ENCODE measurements at places on chromosomes 11 and 22.

GRCh38 chr11:120515186-120515723, 3.7 kb downstream of the GRIK4 start:
- DNase-seq = no peak

GRCh38 chr11:2299773-2300172, 1.9 kb downstream of the C11orf21 start:
- no peak for DNase-seq

DNA sequence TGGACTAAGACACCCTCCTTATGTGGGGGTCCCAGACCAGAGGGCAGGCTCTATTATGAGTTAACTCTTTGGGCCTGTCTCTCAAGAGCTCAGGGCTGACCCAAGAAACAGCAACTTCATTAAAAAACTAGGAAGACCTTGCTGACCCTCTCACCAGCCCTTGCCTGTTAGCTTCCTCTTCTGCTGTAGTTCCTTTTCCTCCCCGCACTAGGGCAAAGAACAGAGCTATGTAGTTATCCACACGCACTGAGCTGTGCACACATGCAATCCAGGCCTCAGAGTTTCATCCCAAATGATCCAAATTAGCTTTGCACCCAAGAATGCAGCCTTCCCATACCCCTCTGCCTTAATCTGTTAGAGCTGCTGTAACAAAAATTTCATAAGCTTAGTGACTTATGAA, 539.6 kb upstream of the CADM1 start:
- DNase-seq = no peak

DNA sequence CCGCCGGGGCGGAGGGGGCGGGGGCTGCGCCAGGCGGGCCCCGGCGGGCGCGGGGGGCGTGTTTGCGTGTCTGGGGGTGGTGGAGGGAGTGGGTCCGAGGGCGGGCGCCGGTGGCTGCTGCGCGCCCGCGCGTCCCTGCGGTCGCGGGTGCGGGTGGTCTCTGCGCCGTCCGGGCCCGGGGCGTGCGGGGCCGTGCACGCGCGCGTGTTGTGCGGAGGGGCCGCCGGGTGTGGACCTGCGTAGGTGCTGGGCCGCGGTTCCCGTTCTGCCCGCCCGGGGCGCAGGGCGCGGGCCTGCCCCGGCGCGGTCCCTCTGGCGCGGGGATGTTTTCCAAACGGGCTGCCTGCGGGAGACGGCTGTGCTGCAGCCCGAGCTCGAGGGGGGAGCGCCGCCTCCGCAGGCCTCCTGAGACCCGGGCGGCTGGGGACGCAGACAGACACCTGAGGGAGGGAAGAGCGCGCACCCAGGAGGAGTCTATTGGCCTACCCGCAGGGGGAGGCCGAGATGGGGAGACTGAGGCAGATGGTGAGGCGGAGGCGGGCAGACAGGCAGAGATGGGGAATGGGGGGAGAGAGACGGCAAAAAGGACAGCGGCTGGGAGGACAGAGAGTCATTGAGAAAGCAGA, 442 bp downstream of the PELI3 start:
- peak; percentile 48 for DNase-seq

DNA sequence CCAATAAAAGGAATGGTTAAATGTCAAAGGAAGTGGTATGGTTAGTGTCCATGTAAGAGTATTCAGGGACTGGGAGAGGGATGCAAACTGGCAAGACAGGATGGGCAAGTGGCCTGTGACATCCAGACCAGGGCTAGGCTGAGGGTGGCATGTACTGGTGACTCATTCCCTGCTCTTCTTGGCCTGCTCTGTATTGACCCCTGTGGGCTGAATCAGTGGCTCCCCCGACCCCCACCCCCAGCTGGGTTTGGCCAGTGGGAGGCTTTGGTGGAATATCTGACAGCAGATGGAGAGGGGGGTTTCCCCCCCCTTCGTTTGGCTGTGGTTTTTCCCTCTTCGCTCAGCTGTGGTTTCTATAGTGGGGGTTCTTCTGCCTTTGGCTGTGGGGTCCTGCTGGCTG, 87.7 kb downstream of the CSNK2A3 start:
- DNase-seq = no peak

DNA sequence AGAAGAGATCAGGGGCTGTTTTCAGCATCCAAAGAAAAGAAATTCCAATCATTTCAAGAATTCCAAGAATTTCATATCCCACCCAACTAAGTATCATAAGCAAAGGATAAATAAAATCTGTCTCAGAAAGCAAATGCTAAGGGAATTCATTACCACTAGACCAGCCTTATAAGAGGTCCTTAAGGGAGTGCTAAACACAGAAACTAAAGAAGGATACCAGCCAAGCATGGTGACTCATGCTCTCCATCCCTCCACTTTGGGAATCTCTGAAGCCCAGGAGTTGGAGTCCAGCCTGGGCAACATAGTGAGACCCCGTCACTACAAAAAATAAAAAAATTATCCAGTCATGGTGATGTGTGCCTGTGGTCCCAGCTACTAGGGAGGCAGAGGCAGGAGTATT, 17.8 kb downstream of the FADD start:
- DNase-seq = no peak

- DNase-seq = no peak
These were observed 2.8 kb downstream of the KCTD14 start for GRCh38 chr11:78020246-78020645.

GRCh38 chr22:26767351-26768155, 110.2 kb downstream of the MIAT start:
- DNase-seq = peak; percentile 25

DNA sequence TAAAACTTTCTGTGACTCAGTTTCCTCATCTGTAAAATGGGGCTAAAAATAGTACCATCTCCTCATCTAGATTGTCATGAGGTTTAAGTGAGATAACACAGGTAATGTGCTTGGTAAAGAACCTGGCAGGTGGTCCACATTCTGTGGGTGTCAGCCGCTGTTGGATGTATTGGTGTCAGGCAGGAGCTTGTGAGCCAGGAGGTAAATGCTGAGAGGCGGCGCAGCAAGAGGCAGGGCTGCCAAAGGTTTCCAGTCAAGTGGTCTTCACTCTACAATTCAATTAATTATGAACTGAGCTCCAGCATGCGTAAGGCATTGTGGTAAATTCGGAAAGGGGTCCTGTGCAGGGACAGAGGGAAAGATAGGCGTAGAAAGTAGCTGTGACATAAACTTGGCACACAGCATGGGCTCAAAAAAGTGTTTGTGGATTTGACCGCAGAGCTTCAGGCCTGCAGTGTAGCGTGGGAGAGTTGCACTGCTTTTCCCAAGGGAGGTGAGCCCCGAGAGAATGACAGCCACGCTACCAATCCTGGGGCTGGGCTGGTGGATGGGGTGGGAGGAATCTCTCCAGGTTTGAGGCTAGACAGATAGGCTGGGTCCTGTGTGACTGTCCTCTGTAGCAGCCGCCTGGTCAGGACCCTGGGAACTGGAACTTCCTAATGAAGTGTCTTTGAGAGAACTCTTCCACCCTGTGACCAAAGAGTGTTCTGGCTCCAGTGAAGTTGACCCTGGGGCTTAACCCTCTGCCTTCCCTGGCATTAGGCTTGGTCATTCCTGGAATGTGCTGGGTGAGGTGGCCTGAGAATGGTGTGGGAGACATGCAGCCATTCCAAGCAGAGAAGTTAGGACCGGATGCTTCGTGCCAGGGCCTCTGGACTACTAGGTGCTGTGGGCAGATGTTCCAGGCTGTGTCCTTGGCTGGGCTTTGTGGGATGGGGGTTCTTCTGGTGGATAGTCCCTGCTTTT, 122.4 kb downstream of the FEZ1 start:
- DNase-seq = no peak

- DNase-seq = no peak
These were observed 6.8 kb downstream of the LRRC75B start for GRCh38 chr22:24585927-24586546.

DNA sequence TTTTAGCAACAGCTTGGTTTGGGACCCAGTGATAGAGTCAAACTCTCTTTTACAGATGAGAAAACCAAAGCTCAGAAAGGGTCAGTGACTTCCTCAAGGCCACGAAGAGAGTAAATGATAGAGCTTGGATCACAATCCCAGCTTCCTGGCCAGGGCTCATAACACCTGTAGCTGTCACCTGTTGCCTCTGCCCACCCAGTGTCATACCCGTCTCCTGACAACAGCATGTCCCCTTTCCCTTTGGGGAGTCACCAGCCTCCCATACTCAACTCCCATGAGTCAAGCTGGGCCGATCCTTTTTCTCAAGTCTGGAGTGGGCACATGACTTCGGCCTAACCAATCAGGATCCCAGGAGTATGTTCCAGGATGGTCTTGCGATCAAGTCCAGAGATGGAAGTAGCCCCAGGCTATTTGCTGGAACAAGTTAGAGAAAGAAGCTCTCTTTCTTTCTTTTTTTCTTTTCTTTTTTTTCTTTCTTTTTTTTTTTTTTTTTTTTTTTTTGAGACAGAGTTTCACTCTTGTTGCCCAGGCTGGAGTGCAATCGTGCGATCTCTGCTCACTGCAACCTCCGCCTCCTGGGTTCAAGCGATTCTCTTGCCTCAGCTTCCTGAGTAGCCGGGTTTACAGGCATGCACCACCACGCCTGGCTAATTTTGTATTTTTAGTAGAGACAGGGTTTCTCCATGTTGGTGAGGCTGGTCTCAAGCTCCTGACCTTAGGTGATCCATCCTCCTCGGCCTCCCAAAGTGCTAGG, 27.8 kb upstream of the MYH9 start:
- DNase-seq = no peak

DNA sequence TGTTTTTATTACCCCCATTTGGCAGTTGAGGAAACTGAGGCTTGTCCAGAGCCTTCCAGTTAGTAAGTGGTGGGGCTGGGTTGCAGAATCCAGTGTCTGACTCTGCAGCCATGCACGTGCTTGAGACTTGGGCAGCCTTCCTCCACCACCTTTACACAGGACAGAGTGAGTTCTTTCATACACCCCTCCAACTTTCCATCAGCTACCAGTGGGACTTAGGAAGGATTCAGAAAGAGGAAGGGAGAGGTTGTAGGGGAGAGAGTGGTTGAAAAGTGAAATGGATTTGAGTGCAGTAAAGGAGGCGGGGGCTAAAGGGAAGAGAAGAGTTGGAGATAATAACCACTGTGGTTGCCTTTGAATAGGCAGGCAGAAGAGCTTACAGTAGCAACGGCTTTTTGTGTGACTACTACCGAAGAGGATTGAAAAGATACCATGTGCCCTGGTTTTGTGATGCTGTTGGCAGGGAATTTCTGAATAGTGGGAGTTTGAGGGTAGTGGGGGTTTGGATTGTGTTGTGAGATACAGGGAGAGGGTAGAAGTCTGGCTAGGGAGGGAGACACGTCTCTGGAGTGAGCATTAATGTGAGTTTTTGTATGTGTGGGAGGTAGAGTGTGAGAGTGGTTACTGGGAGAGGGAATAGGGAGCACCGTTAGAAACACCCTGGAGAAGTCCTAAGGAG, 1.7 kb downstream of the UVRAG start:
- no peak for DNase-seq

DNA sequence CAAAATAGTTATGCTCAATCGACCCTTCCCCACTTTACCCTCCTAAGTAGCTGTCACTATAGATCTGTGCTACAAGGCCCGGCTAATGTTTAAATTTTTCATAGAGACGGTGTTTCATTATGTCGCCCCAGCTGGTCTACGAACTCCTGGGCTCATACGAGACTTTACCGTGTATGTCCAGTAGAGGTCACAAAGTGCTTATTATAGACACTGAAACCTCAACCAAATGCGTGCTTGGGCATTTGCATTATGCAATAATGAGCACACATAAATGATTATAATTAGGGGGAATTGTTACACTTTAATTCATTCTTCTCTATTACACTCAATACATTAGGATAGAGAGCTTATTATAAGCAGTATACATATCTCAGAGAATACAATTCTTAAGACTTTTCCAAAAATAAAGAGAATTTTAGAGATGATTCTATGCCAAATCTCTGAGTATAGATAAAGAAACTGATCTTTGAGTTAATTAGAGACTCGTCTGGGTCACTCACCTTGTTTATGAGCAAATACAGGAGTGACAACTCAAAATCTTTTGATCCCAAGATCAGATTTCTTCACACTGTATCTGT, 12.5 kb upstream of the MRPL16 start:
- peak; percentile 70 for DNase-seq

DNA sequence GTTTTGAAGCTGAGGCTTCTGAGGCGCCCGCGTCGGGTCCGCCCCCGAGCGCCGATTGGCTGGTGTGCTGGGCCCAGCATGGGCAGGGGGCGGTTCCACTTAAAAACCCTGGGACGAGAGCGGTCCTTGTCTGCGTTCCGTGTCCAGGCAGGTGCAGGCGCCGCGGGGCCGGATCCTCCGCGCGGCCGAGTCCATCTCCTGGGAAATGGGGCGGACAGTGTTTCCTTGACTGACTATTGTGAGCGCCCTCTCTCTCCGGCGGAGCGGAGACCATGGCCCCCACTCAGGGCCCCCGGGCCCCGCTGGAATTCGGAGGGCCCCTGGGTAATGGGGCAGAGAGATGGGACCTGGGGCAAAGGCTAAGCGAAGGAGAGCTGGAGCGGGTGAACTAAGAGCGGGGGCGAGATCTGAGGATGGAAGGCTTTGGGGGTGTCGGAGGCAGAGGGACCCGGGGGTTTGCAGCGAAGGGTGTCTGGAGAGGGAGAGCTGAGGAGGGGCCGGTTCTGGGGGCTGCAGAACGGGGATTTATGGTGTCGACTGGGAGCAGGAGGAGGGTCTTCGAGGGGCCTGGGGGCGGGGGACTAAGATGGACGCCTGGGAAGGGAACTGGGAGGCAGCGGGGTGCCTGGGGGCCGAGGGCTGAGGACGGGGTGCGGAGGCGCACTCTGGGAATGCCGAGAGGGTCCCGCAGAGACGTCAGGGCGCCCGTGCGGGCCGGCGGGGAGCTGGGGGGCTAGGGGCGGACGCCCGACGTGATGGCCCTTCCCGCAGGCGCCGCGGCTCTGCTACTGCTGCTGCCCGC, at the start of gene TM7SF2:
TSS of gene TM7SF2 (plus strand) at position 129 of the 802 bp plus-strand sequence. CDS start at position 273, 144 bp downstream.
- peak; percentile 97 for DNase-seq

- peak; percentile 51 for DNase-seq
These were observed 8.9 kb upstream of the NLRP6 start for GRCh38 chr11:269146-269890.

GRCh38 chr11:68212421-68213134, 518 bp downstream of the KMT5B start:
- DNase-seq = peak; percentile 50

DNA sequence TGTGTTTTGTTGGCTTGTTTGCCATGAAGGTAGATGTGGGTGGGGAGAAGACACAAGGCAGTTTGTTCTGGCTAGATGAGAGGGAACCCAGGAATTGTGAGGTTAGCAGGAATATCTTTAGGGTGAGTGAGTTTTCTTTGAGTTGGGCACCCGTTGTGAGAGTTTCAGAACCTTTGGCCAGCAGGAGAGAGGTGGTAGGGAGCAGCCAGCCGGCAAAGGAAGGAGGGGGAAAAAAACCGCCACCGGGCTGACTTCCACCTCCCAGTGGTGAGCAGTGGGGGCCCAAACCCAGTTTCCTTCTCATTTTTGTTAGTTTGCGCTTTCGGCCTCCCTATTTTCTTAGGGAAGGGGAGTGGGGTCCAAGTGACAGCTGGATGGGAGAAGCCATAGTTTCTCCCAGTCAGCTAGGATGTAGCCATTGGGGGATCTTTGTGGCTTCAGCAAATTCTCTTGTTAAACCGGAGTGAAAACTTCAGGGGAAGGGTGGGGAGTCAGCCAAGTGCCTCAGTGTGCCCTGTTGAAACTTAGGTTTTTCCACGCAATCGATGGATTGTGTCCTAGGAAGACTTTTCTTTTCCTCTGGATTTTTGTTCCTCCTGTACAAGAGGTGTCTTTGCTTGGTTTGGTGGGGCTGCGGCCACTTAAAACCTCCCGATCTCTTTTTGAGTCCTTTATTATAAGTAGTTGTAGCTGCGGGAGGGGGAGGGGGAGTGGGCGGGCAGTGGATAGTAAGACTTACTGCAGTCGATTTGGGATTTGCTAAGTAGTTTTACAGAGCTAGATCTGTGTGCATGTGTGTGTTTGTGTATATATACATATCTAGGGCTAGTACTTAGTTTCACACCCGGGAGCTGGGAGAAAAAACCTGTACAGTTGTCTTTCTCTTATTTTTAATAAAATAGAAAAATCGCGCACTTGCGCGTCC, 1.1 kb upstream of the GCAT start:
- DNase-seq = no peak

GRCh38 chr22:46198274-46198673, 47.9 kb downstream of the PPARA start:
- DNase-seq = no peak

All from Ammon's horn (tissue), 1 donor.